ENCODE measurements at places on chromosomes 12 and 14. TPM values are rescaled to one million over a fixed set of nuclear protein-coding genes. Genes with fewer than 3 reads are reported as not detected.

GRCh38 chr14:97603201-97603600, 806.0 kb downstream of the VRK1 start:
- H3K27me3 ChIP-seq, result no peaks in the 10 kb centered on the region
- no peak overlapping the region for H3K4me3 ChIP-seq

- no peak overlapping the region for H3K27ac ChIP-seq
- H3K4me3 ChIP-seq, result no peak overlapping the region
- no peaks in the 10 kb centered on the region for H3K36me3 ChIP-seq
- H3K4me1 ChIP-seq, result peaks cover under 1% of the 10 kb centered on the region
Measured at GRCh38 chr14:68953196-68953555, 25.9 kb downstream of the ACTN1 start.

DNA sequence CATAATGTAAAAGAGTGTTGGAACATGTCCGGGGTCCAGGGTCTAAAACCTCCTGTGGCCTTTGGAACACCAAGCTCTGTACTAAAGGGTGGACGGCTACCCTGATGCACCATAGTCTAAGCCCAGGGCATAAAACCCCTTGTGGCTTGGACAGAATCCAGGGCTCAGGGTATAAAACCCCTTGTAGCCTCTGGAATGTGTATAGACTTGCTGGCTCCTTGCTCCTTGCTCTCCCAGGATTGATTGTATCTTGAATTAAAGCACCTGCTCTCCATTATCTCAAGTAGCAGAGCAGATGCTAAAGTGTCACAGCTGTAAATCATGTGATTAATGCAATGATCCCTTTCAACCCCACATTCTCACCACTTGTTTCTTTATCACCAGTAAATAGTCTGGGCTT, 556.5 kb downstream of the LRFN5 start:
- H3K4me1 ChIP-seq, result no peaks in the 10 kb centered on the region
- no peak for DNase-seq
- no peak overlapping the region for H3K4me3 ChIP-seq
- H3K36me3 ChIP-seq, result no peaks in the 10 kb centered on the region

GRCh38 chr14:104085032-104085888, at the start of gene ASPG:
ASPG (plus strand) TSS chr14:104085700; CDS start chr14:104085771, 71 bp downstream.
- H3K4me3 ChIP-seq, result no peak within 1 kb of the TSS
- H3K36me3 ChIP-seq, result no peaks in the 10 kb centered on the region
- peak; percentile 12 for DNase-seq
- H3K27me3 ChIP-seq, result peaks cover 26% of the 10 kb centered on the region
- no peaks in the 10 kb centered on the region for H3K4me1 ChIP-seq
- no peak within 1 kb of the TSS for H3K27ac ChIP-seq

DNA sequence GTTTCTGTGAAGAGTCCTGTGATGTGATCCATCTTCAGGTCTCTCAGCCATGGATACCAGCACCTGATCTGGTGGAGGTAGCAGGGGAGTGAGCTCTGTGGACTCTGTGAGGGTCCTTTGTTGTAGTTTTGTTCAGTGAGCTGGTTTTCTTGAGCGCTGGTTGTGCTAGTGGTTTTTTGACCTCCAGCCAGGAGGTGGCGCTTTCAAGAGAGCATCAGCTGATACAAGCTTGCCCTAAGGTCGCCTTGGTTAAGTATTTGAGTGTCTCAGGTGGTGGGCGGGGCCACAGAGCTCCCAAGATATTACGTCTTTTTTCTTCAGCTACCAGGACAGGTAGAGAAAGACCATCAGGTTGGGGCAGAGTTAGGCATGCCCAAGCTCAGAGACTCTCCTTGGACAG, 139.7 kb downstream of the TTLL5 start:
- no peaks in the 10 kb centered on the region for H3K4me1 ChIP-seq
- peaks cover 59% of the 10 kb centered on the region for H3K36me3 ChIP-seq
- H3K4me3 ChIP-seq, result no peak overlapping the region

MSRB3 gene
- not detected for total RNA-seq
